ENCODE measurements at places on chromosomes 2 and 18.
A peak's percentile ranks its signal among the peaks of the same experiment; 100 is the strongest.

- DNase-seq = no peak
These were observed 6.0 kb upstream of the EPC2 start for GRCh38 chr2:148638543-148638942.

GRCh38 chr2:160241251-160242137 lies 41.4 kb upstream of the ITGB6 start:
- DNase-seq = no peak

GRCh38 chr2:43107679-43108078 lies 118.7 kb downstream of the ZFP36L2 start:
- no peak for DNase-seq

GRCh38 chr2:28480403-28481049 lies 15.3 kb upstream of the PLB1 start:
- no peak for DNase-seq

DNA sequence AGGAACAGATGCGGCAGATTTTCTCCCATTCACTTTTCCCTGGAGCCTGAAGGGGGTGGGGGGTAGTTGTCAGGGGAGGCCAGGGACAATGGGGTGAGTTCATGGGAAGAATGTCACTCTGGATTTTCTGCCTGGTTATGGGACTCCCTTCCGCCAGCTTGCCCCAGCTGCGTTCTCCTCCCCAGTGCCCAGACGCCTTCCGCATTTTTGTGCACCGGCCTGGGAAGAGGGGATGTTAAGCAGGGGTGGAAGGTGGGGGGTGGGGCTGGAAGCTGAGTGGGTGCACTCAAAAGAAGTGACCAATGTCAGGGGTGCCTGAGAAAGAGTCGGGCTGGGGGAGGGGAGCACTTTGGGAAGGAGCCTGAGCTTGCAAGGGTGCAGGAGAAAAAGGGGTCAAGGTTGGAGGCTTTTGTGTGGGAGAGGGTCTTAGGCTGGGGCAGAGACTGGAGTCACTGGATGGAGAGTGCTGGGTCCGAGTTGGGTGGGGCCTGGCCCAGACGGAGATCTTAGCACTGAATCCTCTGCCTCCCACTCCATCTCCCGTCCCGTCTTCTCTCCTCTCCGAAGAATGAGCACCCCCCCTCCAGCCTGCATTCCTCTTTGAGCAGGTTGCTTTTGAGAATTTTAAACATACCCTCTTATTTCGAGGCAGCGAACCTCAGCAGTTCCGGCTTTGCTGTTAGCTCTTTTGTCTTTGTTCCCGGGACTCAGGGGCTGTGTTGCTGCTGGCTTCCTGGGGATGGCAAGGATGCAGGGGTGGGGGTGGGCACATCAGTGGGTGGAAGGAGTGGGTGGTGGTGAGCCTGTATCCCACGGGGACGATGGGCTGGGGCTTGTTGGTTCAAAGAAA lies 2.7 kb downstream of the IGFBP2 start:
- no peak for DNase-seq

- DNase-seq = no peak
These were observed 58.9 kb downstream of the NDUFA10 start for GRCh38 chr2:239966029-239966852.

DNA sequence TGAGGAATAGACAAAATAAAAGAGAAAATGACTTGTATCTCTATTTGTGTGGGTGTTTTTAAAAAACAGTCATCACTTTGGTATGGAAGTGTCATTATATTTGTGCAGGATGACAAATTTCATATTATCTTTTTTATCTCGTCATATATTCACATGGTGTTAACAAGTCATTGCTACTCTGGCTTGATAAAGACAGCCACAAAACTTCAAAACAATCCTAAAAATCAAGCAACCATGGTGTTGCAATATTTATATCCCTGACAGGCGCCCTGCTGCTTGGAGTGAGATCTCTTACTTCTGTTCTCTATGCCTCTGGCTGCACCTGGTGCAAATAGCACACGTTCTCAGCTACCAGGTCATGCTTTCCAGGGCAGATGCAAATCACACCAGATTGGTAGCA lies 278.0 kb upstream of the EPHA4 start:
- DNase-seq = no peak

DNA sequence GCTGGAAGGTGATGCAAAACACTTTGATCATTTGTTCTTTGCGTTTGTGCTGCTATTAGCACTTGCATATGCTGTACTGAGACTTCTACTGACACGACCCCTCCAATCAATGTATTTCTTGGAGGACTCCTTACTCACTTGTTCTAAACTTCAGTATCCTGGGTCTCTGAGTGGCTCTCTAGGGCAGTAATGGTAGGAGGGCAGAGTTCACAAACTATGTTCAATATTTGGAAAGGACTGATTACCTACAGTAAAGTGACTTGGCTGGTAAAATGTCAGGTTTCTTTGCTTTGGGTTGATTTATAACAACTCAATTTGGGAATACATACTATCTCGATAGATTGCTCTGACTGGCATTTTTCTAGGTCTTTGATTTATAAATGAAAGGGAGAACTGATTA lies 93.7 kb downstream of the TRIM43 start:
- DNase-seq = no peak

GRCh38 chr2:85668857-85669142 lies 801 bp upstream of the SFTPB start:
- no peak for DNase-seq

- no peak for DNase-seq
These were observed 1025.3 kb upstream of the CNTNAP5 start for GRCh38 chr2:122999821-123000220.

GRCh38 chr2:70898363-70899240 lies 37.1 kb upstream of the ATP6V1B1 start:
- DNase-seq = no peak

- no peak for DNase-seq
These were observed 41.4 kb downstream of the BMP10 start for GRCh38 chr2:68829749-68830148.

DNA sequence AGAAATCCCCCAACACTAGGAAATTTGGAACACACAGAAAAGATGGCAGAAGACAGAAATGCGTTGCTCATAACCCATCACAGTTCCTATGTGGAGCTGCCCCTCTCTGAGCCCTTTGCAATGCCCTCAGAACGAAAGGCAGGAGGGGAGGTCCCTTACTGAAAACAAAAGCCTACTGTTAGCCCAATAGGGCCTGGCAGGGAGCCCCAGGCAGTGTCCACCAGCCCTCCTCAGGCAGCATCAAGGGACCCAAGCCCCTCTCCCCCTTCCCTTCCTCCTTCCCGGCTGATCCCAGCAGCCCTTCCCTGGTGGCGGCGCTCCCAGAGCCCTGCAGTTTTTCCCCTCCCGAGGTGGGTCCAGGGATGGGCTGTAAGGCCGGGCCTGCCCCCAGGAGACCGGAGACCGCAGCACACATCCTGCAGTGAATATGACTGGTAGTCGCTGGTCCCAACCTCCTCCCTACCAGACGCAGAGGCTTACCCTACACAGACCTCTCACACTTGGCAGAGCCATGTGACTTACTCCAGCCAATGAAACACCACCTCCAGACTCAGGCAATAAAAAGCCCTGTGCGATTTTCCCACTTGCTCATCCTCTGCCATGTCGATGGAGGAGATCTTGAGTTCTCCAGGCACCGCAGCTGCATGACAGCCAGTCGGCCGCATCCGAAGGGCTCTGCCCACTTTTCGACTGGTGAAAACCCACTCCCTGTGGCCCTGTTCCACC lies 19.4 kb upstream of the DUSP2 start:
- no peak for DNase-seq

- DNase-seq = no peak
These were observed 289.6 kb downstream of the CDH2 start for GRCh38 chr18:27887287-27887686.

- DNase-seq = no peak
These were observed 54.9 kb upstream of the MYO3B start for GRCh38 chr2:170122883-170123547.

DNA sequence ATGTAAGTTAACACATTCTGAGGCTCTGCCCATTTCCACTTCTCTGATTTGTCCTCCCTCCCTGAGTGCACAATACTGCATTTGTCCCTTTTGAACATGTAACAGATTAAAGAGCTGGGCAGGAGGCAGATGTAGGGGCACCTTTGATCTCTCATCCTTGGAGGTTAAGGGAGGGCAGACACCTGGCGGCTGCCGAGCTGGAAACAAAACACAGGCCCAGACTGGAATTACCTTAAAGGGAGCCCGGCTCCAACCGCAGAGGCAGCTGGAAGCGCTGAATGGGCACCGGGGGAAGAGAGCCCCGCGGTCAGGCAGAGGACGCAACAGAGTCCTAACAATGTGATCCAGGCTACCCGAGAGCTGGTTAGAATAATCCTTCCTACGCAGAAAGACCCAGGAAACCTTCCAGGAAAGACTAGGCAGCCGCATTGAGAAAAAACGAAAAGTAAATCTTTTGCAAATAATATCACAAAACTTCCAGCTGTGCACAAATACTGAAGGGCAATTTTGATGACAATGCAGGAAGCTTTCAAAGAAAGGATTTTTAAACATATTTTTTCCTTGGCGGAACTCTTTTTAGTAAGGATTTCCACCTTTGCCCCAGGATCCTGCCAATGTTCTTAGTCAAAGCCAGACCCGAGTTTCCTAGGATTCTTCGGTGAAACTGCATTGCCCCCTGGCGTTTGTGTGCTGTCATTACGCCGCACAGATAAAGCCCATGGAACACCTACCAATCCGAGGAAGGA lies 216.0 kb downstream of the TGIF1 start:
- peak; percentile 57 for DNase-seq

DNA sequence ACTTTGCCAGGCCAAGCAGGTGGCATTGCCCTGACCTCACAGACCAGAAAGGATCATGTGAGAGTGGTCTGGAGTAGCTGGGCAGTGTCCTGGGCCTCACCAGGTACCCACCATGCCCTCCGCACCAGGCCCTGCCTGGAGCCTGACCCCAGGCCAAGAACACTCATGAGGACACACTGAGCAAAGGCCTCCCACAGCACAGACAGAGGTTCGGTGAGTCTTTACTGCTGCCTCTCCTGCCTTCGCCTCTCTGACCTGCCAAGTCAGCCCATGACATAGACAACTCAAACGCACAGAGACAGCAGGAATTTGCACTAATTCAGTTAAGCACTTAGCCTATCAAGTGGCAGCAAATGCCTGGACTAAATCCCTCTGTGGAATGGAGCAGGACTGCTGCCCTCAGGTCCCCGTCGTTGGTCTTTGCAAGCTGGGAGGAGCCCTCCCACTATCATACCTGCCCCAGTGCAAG lies 62.5 kb downstream of the RHOB start:
- no peak for DNase-seq

- no peak for DNase-seq
These were observed 123.7 kb downstream of the MAP4K4 start for GRCh38 chr2:101821059-101821805.

- DNase-seq = no peak
These were observed 55.6 kb downstream of the TGFA start for GRCh38 chr2:70498054-70498453.

DNA sequence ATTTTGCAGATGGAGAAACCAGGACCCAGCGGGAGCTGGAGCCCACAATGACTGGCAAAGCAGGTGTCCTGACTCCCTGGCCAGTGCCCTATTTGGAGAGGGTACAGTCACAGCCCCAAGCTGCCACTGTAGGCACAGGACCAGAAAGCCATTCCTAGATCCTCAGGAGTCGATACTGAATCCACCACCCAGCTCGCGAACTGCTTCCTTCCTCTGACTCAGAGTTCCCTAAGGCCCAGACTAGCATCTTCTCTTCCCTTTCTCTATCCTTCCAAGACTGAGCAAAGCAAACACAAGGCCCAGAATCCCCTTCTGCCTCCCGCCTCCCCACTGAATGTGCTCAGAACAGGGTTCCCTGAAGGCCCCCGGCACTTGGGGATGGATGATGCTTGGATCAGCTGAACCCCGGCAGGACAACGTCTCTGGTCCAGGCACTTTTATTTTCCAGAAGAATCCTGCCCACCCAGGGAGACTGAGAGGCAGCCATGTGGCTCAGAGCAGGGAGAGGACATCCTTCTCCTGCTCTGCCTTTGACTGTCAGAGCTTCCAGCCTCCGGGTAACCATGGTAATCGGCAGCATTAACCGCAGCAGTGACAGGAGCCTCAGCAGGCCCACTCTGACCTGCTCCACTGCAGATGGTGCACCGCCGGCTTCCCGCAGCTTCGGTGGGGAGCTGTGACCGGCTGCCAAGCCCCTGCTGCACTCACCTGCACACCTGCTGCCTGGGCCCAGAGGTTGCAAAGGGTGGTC lies 34.8 kb upstream of the KLHL29 start:
- DNase-seq = no peak

DNA sequence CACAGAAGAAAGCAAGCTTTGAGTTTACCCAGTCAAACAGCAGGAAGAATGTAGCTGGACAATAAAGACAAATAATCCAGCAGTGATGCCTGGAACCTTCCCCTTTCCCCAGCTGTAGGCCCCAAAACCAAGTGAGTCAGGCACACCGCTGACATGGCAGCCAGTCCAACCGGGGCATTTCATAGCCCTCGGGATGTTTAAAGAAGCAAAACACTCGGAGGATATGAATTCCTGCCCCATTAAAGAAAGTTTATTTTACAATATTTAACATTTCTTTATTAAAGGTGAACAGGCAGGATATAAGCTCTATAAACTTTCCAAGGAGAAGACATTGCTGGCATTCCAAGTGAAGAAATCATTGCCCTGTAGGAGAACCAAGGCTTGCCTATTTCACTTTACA lies 507.6 kb upstream of the TNP1 start:
- DNase-seq = no peak

DNA sequence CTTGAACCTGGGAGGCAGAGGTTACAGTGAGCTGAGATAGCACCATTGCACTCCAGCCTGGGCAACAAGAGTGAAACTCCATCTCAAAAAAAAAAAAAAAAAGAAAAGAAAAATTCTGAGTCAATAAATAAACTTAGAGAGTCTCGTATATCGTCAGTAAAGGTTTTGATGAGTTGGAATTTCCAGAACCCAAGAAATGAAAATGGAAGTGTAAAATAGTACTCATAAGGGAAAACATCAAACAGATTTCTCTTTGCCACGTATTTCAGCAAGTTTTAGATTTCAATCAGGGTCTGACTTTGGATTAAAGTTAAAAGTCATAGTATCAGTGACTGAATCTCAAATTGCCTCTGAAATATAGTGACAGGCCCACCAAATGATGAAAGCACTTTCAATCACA lies 71.4 kb upstream of the SPOPL start:
- no peak for DNase-seq

- DNase-seq = no peak
These were observed 9.1 kb upstream of the SLC35G4 start for GRCh38 chr18:11600321-11600720.

DNA sequence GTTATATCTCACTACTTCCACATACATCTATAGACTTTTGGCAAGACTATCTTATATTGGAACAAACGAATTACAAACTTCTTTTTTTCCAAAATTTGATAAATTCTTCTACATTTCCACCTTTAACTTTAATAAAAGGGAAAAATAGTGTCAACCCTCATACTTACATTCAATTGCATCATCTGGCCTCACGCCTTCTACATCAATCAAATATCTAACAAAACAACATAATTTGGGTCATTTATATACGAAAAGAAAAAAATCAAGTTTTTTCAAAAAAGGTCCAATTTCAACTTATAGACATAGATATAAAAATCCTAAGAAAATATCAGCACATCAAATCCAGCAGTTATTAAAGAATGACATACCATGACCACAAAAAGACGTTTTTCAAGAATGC lies 12.9 kb downstream of the DUSP11 start:
- no peak for DNase-seq

All from stimulated activated CD8-positive, alpha-beta memory T cell treated with anti-CD3 and anti-CD28 coated beads, Interleukin-4, amount 100 ng/mL, for 1 hour (primary cell).